ENCODE measurements at places on chromosomes 12 and 14. TPM values are rescaled to one million over a fixed set of nuclear protein-coding genes. Genes with fewer than 3 reads are reported as not detected.

GRCh38 chr14:22506778-22507351 is 82.2 kb downstream of the DAD1 start:
- H3K27me3 ChIP-seq = no peaks in the 10 kb centered on the region
- no peaks in the 10 kb centered on the region for H3K36me3 ChIP-seq

The TAS2R43 gene
- total RNA-seq = 7.7 TPM

- H3K27me3 ChIP-seq = no peaks in the 10 kb centered on the region
- H3K4me1 ChIP-seq = no peaks in the 10 kb centered on the region
- H3K4me3 ChIP-seq = no peak overlapping the region
- H3K27ac ChIP-seq = no peak overlapping the region
- no peak for DNase-seq
Observed at GRCh38 chr12:11568762-11569478, 80.6 kb upstream of the ETV6 start.

DNA sequence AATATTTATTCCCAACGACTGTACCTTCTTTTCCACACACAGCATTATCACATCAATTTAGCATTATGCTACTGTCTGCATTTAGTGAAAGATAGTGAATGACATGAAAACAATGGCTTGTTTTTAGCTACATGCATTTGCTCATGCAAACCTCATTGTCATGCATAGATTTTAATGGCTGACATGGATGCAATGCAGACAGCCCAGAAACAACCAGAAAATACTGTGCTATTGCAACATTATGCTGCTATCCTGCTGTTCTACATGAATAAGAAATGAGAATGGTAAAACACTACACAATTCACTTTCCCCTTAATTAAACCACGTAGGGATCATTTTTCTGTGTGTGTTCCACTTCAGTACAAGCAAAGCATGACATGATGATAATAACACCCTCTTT is 90.8 kb downstream of the LIN7A start:
- H3K4me3 ChIP-seq = no peak overlapping the region
- no peak for DNase-seq
- H3K4me1 ChIP-seq = no peaks in the 10 kb centered on the region

The C12orf50 gene
- total RNA-seq = 0.40 TPM

DNA sequence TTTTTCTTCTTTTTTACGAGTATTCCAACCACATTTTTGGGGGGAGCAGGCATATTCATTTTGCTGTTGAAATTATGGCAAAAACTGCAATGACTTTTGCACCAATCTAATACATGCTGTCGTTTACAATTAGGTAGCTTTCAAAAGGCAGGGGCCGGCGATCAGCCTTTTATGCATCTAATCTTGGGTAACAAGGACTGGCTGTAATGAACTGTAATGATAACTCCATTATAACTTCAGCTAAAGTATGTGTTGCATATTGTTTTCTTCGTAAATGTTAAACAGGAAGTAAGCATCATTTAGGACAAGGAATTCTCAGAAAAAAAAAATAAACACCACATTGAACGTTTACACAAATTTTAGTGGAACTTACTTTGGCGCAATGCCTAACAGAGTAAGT is 30.3 kb upstream of the KLRF1 start:
- no peaks in the 10 kb centered on the region for H3K27me3 ChIP-seq
- DNase-seq = no peak
- no peaks in the 10 kb centered on the region for H3K36me3 ChIP-seq
- no peaks in the 10 kb centered on the region for H3K4me1 ChIP-seq
- no peak overlapping the region for H3K4me3 ChIP-seq

DNA sequence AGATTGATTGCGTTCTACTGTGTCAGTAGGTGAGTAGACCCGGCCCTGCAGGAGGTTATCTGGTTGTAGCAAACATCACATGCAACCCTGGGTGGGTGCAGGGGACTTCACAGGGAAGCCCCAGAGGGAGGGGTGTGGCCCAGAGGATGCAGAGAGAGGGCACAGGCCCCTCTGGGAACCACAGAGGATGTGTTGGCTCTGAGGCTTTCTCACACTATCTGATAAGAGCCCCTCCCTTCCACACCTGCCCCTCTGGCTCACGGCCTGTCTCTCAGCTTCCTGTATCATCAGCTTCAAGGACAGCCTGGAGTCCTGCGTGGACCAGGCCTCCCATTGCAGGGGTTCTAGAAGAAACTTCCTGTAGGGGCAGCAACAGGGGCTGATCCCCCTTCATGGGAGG is 101.9 kb downstream of the RIN3 start:
- H3K4me1 ChIP-seq = no peaks in the 10 kb centered on the region
- DNase-seq = no peak
- no peak overlapping the region for H3K4me3 ChIP-seq
- H3K27ac ChIP-seq = no peak overlapping the region
- H3K27me3 ChIP-seq = no peaks in the 10 kb centered on the region

DNA sequence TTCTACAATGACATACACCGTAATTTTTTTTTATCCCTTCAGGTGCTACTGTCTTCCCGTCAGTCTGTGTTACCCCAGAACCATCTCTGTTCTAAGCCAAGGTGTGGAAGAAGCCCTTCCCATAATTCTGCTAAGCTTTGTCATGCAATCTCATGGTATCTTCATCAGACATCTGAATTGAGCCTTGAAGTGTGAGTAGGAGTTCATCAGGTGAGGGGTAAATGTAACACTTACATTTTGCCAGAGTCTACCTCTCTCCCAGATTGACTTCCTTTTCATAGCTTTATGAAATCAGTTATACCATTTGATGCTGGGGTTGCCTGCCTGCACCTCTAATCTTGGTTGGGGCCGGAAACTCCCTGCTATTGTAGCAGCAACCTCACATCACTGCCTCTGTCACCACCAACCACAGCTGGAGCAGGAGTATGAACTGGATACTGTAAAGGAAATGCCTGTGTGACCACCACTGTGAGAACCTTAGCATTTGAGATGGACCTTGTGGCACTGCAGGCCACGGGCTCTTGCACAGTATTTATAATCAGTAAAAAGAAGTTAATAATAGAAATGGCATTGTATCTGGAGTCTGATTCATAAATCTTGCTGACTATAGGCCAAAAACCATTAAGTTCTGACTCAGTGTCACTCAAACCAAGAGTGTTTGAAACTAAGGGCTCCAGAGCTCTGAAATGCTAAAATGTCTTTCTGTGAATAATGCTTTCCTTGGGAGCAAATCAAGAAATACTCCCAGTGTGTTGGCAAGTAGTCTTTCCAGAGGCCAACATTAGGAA is 58.7 kb upstream of the STK38L start:
- H3K4me3 ChIP-seq = no peak overlapping the region
- H3K36me3 ChIP-seq = no peaks in the 10 kb centered on the region
- no peak for DNase-seq
- H3K4me1 ChIP-seq = no peaks in the 10 kb centered on the region

GRCh38 chr12:104057771-104058197 is 6.5 kb upstream of the HCFC2 start:
- no peaks in the 10 kb centered on the region for H3K36me3 ChIP-seq
- H3K4me1 ChIP-seq = no peaks in the 10 kb centered on the region
- DNase-seq = no peak
- H3K27me3 ChIP-seq = no peaks in the 10 kb centered on the region
- no peak overlapping the region for H3K27ac ChIP-seq

DNA sequence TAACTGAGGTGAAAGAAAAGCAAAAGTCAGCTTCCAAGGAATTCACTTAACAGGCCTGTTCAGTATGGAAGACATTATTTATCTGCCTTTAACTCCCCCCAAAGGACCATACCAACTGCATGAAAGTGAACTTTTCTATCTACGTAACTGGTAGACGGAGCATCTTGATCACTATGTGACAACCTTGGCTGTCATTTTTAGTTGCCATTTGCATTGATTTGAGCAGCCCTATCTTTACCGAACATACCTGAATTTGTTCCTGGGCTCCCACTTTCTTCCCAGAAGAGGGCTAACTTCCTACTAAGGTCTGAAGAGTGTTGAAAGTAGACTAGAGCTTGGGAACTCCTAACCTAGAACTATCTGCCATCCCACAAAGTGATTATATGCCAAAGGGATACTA is 9.4 kb downstream of the SRSF9 start:
- H3K27me3 ChIP-seq = no peaks in the 10 kb centered on the region
- no peak overlapping the region for H3K4me3 ChIP-seq
- H3K27ac ChIP-seq = no peak overlapping the region
- no peak for DNase-seq
- no peaks in the 10 kb centered on the region for H3K4me1 ChIP-seq
- H3K36me3 ChIP-seq = no peaks in the 10 kb centered on the region

The KRT77 gene
- total RNA-seq = not detected

The ANKS1B gene
- 25.9 TPM for total RNA-seq

The SYNDIG1L gene
- not detected for total RNA-seq

The GLIPR1L1 gene
- total RNA-seq = not detected

The LBHD2 gene
- total RNA-seq = not detected

- DNase-seq = no peak
- no peaks in the 10 kb centered on the region for H3K36me3 ChIP-seq
- no peaks in the 10 kb centered on the region for H3K27me3 ChIP-seq
Observed at GRCh38 chr14:98512501-98513251, 759.3 kb downstream of the BCL11B start.

Data from uterus (tissue), 4 donors.